ENCODE measurements at places on chromosomes 5 and 9.

GRCh38 chr5:38927470-38927869, 81.7 kb downstream of the OSMR start:
- DNase-seq = no peak

DNA sequence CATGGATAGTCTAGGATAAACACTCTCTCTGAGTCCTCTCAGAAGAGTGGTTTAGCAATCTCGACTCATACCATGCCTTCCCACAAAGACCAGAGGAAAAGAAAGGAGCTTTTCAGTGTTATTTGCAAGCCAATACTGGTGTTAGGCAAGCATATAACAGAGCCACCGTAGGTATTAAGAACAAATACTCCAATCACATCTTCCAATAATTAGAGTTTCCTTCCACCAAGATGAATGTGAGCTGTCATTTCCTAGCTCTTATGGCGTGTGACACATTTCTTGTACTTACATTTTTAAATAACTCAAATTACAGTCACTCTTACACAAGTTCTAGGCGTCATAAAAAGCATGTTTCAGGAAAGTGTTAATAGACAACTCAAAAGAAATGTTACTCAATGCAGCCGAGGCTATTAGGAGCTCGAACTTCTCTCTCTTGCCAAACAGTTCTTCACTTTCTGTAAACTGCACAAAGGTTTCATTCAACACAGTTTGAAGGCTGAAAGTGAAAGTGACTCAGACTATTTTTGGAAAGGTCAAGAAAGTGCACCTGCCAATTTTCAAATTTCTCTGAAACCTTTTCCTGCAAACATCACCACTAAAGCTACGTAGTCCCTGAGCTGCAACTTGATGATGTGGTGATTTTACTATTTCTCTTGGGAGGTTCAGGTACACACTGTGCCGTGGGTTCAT, 153.8 kb downstream of the AUH start:
- no peak for DNase-seq

DNA sequence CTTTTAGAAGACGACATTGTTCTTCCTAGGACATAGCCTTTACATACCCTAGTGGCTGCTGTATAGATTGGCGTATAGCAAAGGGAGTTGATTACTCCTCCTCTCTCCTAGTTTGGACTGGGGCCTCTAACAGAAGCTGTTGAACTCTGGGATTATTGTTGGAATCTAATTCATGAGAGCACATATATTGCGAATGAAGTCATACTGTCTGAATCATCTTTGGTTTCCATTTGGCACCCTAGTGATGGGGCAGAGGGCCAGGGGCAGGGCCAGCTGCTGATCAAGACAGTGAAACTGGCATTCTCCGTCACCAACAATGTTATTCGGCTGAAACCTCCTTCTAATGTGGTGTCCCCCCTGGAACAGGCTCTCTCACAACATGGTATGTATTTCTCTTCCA, 40.3 kb downstream of the NUP188 start:
- DNase-seq = no peak

DNA sequence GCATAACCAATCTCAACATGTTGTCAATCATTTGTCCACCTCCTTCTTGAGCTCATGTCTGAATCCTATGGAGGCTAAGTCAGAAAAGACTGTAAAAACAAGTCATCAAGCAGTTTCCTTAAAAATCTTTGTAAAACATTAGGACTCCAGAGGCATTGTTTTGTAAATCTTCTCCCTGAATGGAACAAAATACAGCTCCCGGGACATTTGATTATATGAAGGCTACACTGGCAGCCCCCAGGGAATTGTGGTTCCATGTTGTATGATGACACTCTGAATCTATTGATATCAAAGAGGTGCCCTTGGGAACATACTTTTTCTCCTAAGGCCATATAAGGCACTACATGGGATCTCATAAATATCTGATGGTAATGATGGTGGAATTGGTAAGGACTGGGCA, 83.2 kb upstream of the NUDT12 start:
- DNase-seq = no peak

DNA sequence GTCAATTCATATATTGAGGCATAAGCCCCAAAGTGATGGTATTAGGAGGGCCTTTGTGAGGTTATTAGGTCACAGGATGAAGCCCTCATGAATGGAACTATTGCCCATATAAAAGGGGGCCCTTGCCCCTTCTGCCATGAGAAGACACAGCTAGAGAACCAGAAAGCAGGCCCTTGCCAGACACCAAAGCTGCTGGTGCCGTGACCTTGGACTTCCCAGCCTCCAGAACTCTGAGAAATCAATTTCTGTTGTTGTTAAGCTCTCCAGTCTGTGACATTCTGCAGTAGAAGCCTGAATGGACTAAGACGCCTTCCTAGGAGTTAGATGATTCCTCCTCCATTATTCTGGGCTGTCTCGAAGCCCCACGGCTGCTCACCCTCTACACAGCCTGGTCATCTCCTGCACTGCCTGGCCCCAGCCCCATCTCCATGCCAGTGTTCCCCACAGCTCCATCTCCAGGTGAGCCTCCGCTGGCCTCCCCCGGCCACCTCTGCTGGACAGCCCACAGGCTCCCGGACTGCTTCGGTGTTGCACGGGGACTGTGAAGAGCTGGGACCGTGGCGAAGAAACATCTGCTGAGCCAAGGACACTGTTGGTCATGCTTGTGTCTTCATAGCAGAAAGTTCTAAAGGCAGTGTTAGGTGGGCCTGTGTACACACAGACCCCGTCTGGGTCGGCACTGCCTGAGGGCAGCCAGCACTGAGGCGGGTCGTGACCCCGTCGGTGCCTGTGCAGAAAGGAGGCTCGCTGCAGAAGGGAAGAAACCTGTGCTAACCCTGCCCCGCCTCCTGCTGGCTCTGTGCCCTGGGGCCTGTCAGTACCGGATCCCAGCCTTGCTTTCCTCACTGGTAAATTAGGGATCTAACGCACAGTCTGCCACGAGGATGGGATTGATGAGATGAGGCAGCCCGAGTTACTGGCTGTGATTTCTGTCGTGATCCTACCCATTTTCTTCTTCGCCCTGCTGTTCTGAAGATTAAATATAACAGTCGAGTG, 55.1 kb upstream of the CNOT6 start:
- no peak for DNase-seq

- DNase-seq = no peak
These were observed 6.9 kb upstream of the NIPSNAP3A start for GRCh38 chr9:104740621-104741020.

All from activated gamma-delta T cell (primary cell).